ENCODE measurements at places on chromosomes 1 and 21. TPM values are rescaled to one million over a fixed set of nuclear protein-coding genes. Genes with fewer than 3 reads are reported as not detected.

Gene HMGCL
- 19.1 TPM for total RNA-seq

Gene CYP4A22
- total RNA-seq: not detected

Gene CNTN2
- 37.6 TPM for total RNA-seq

Gene MYOG
- not detected for total RNA-seq

Gene ABCA4
- 2.3 TPM for total RNA-seq

Gene GJB5
- not detected for total RNA-seq

Gene PBXIP1
- total RNA-seq: 48.4 TPM

Gene CSRP1
- total RNA-seq: 32.1 TPM

Gene MPZ
- total RNA-seq: 1.2 TPM

Gene SPSB1
- 3.7 TPM for total RNA-seq
